Kidney tubule cell (primary cell): ENCODE measurements at places on chromosomes 7 and 10.

GRCh38 chr10:68560186-68560942 lies at the start of gene TET1:
TSS of gene TET1 (plus strand) at chr10:68560337. CDS start at chr10:68572339, 12,002 bp downstream.
- no peak for DNase-seq

DNA sequence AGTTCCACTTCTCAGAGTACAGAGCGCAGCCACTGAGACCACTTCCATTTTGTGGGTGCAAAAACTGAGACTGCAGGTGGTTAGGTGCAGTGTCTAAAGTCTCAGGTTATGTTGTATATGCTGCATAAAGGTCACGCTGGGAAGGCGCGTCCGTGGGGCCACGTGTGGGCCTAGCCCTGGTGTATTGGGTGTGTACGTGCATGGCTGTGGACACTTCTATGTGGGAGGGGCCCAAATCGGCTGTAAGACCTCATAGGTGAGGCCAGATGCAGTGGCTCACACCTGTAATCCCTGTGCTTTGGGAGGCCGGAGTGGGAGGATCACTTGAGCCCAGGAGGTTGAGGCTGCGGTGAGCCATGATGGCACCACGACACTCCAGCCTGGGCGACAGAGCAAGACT lies 37.7 kb downstream of the GRID2IP start:
- no peak for DNase-seq

DNA sequence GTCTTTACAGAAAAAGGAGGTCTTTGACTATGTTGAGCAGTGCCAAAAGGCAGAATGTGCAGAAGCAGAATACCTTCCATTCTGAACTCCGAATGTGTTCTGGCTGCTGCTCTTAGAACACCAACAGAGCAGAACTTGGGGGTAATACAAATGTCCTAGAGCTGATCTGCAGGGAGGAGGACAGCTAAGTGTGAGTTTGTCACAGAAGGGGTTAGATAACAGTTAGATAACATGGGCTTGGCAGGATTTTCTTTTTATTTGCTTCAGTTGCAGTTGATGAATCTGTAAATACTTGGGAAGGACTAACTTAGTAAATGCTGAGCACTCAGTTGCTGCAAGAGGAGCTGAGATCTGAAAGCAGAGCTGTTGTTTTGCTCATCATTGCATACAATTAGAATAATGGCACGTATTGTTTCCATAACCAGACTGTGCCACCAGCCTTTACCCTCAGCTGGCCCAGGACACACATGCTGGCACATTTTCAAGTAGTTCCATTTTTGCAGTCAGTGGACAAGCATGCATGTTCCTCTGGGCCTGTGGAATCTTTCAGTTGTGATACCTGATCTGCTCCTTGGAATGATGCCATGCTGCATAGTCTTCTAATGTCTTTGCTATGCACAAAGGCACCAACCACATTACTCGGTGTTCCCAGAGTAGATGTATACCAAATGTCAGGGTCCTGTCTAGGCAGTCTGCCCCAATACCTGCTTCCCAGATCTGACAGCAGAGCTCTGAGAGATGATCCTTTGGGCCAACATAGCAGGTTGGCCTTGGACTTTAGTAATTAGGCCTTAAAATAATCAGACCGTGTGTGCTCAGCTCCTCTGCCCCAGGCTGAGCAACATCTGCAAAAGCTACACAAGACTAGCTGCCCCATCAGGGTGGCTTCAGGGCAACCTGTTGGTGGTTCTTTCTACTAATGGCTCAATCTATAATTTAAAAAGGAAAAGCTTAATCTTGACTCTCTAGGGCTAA lies 55.7 kb downstream of the GSDME start:
- peak; percentile 84 for DNase-seq

DNA sequence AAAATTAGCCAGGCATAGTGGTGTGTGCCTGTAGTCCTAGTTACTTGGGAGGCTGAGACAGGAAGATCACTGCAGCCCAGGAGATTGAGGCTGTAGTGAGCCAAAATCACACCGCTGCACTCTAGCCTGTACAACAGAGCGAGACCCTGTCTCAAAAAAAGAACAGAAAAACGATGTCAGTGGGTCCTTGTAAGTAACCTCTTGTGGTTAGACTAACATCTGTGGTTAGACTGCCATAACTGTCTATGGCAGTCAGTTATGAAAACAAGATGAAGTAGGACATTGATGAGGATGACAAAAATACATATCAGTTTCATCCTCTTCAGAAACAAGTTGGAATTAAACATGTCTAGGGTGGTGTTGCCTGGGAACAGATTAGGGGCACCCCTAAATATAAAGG lies 53.3 kb downstream of the AKAP9 start:
- DNase-seq, result no peak

GRCh38 chr10:100895896-100896295 lies 16.9 kb upstream of the SLF2 start:
- no peak for DNase-seq

GRCh38 chr10:125201108-125201524 lies 40.8 kb upstream of the CTBP2 start:
- peak; percentile 97 for DNase-seq
